Lung (tissue), 17 donors: ENCODE measurements at places on chromosomes 4 and X. TPM values are rescaled to one million over a fixed set of nuclear protein-coding genes. Genes with fewer than 3 reads are reported as not detected.

The TBC1D8B gene
- polyA plus RNA-seq, result 2.9 TPM

The PNMA6A gene
- polyA plus RNA-seq, result 0.87 TPM

The MAGEC1 gene
- not detected for polyA plus RNA-seq

The ADH1A gene
- 0.06 TPM for polyA plus RNA-seq

The NXF2B gene
- polyA plus RNA-seq, result 0.11 TPM

- no peak for DNase-seq
- no peaks in the 10 kb centered on the region for H3K27me3 ChIP-seq
These were observed 7.9 kb downstream of the OGT start for GRCh38 chrX:71540801-71541200.

DNA sequence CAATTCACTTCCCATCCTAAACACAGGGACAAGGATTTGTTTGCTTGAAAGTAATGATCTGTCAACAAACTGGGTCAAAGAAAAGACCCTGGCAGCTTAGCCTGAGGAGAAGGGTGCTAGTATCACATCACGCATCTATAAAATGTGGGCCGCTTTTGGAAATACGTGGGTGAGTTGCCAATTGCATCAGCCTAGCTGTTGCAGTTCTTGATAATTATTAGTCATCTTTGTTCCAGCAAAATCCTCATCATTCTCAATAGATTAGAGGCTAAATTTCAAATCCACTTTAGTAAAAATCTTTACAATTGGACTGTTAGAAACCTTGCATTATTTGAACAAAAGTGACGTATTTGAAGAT lies 33.6 kb upstream of the TAPT1 start:
- H3K4me1 ChIP-seq, result no peaks in the 10 kb centered on the region
- DNase-seq, result no peak
- H3K27me3 ChIP-seq, result no peaks in the 10 kb centered on the region
- H3K36me3 ChIP-seq, result no peaks in the 10 kb centered on the region
- H3K27ac ChIP-seq, result no peak overlapping the region
- H3K4me3 ChIP-seq, result no peak overlapping the region

- H3K27me3 ChIP-seq, result no peaks in the 10 kb centered on the region
- no peak for DNase-seq
- H3K27ac ChIP-seq, result no peak overlapping the region
- H3K4me1 ChIP-seq, result peaks cover 2% of the 10 kb centered on the region
- H3K36me3 ChIP-seq, result no peaks in the 10 kb centered on the region
These were observed 787 bp upstream of the TMSB15A start for GRCh38 chrX:102517326-102517725.

- no peaks in the 10 kb centered on the region for H3K27me3 ChIP-seq
- no peaks in the 10 kb centered on the region for H3K4me1 ChIP-seq
- no peak overlapping the region for H3K4me3 ChIP-seq
- no peak overlapping the region for H3K27ac ChIP-seq
These were observed 86.9 kb downstream of the RELL1 start for GRCh38 chr4:37599092-37599790.

GRCh38 chr4:82885410-82885809 lies 5.5 kb downstream of the SEC31A start:
- no peak overlapping the region for H3K27ac ChIP-seq
- peaks cover 5% of the 10 kb centered on the region for H3K36me3 ChIP-seq
- no peak overlapping the region for H3K4me3 ChIP-seq
- no peak for DNase-seq
- H3K27me3 ChIP-seq, result no peaks in the 10 kb centered on the region

DNA sequence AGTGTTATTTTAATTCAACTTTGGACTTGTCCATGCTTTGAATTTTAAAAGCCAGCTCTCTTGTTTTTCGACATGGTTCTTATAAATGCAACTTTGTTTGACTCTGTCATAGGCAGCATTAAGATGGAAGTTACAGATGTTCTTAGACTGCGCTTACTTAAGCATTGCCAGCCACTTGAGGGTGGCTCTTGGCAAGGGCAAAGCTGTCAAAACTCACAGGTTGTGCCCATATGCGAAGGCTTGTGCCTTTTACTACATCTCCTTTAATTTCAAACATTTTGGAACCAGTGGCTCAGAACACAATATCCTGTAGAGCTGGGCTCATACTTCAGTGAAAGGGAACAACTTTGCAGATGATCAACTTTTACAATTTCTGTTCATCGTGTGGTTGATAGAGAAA lies 135.5 kb downstream of the TRAM1L1 start:
- no peaks in the 10 kb centered on the region for H3K4me1 ChIP-seq
- no peak for DNase-seq
- no peak overlapping the region for H3K27ac ChIP-seq
- no peaks in the 10 kb centered on the region for H3K36me3 ChIP-seq
- no peaks in the 10 kb centered on the region for H3K27me3 ChIP-seq
- no peak overlapping the region for H3K4me3 ChIP-seq

DNA sequence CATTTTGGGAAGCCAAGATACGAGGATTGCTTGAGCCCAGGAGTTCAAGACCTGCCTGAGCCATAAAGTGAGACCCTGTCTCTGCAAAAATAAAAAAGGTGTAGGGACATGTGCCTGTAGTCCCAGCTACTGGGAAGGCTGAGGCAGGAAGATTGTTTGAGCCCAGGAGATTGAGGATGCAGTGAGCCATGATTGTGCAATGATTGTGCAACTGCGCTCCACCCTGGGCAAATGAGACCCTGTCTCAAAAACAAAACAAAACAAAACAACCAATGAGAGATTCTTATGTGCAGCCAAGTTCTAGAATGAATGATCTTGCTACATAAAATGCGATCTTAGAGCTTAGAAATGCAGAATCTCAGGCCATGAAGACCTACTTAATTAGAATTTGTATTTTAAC lies 22.5 kb downstream of the SLC9B2 start:
- H3K4me1 ChIP-seq, result no peaks in the 10 kb centered on the region
- H3K36me3 ChIP-seq, result no peaks in the 10 kb centered on the region
- H3K27ac ChIP-seq, result no peak overlapping the region
- no peak overlapping the region for H3K4me3 ChIP-seq

DNA sequence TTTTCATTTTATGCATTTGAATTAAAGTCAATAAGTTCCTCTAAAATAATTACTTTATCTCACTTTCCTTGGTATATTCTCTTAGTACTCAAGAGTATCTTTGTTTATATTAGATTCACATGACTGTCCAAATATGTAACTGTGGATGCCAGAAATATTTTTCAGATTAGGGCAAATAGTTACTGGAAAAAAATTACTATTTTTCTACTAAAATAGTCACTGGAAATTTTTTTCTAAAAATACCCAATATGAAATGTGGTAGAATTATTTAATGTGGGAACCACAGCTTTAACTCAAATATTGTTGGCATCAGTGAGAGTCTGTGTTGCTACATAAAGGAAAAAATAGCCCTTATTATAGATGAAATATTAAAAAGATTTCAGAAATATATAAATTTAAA lies 70.4 kb upstream of the NMU start:
- H3K4me3 ChIP-seq, result no peak overlapping the region
- no peaks in the 10 kb centered on the region for H3K4me1 ChIP-seq
- no peaks in the 10 kb centered on the region for H3K27me3 ChIP-seq

DNA sequence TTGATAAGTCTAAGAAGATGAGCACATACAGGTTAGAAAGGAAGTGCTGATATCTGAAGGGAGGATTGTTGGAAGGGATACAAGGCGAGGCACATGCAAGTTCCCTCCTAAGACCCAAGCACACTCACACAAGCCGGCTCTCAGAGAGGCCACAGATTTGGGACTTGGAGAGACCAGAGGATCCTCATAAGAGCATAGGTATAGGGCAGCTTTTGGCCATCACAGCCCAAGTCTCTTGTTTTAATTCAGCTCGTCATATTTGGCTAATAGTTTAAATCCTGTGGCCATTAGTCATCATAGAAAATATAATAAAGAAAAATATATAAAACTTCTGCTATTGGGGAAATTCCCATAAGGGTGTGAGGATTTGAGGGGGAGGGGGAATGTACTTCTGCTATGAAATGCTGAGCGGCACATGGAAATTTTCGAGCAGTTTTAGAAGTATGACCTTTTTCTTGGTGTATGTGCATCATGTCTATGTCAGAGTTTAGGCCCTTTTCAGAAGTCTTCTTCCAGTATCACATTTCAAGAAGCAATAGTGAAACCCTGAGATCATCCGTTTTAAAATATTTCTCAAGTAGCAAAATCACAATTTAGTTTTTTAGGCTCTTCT lies 97.7 kb downstream of the NFKB1 start:
- H3K27ac ChIP-seq, result no peak overlapping the region
- H3K4me1 ChIP-seq, result no peaks in the 10 kb centered on the region
- H3K36me3 ChIP-seq, result peaks cover 46% of the 10 kb centered on the region
- no peaks in the 10 kb centered on the region for H3K27me3 ChIP-seq
- H3K4me3 ChIP-seq, result no peak overlapping the region
- DNase-seq, result no peak

DNA sequence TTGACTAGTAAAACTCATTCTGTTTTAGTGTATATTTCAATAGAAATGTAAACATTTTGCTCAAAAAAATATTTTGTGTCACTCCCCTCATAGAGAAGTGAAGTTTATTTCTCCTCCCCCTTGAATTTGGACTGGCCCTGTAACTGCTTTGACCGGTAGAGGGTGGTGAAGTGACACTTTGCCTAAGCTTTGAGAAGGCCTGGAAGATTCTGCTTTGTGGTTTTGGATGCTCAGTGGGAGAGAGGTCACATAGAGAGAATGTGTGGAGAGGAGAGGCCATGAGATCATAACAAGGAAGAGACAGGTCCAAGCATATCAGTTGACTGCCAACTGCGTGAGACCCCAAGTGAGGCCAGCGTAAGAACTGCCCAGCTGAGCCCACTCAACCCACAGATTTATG lies 19.1 kb upstream of the ARX start:
- H3K4me3 ChIP-seq, result no peak overlapping the region
- no peaks in the 10 kb centered on the region for H3K4me1 ChIP-seq

DNA sequence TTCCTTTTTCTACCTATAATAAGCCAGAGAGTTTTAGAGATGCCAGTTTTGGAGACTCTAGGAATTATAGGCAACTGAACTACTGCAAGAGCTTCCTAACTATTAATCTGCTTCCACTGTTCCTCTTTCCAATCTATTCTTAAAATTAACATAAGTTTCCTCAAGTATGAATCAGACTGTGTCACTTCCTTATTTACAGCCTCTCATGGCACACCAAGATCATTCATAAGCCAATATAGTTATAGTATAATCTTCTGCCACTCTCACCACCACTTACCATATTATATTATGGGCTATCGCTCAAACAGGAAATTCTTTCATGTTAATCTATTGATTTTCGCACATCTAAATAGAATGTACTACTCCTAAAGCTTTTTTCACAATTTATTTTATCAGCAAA lies 383.5 kb downstream of the STPG2 start:
- H3K27me3 ChIP-seq, result no peaks in the 10 kb centered on the region
- no peak for DNase-seq
- no peaks in the 10 kb centered on the region for H3K36me3 ChIP-seq

DNA sequence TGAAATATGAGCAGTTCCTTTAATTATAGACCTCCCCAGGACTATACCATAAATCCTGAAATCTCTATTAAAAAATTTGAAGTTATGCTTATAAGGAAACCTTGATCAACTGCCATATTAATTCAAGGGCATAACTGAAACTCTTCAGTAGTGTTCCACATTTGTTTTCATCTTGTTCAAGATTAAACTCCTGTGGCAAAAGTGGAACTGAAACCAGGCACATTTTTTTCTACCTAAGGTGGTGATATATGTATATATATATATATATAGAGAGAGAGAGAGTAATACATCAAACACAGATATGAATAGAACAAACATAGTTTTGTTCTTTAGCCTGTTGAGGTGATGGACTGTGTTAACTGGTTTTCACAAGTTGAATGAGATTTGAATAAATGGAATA lies 287.9 kb downstream of the DACH2 start:
- no peaks in the 10 kb centered on the region for H3K36me3 ChIP-seq
- DNase-seq, result no peak
- H3K4me1 ChIP-seq, result no peaks in the 10 kb centered on the region
- H3K27ac ChIP-seq, result no peak overlapping the region

GRCh38 chr4:123555807-123556273 lies 159.2 kb downstream of the SPRY1 start:
- no peaks in the 10 kb centered on the region for H3K36me3 ChIP-seq
- H3K27me3 ChIP-seq, result no peaks in the 10 kb centered on the region
- peak overlapping the region; percentile 22 for H3K27ac ChIP-seq
- peaks cover 29% of the 10 kb centered on the region for H3K4me1 ChIP-seq
- DNase-seq, result no peak
- H3K4me3 ChIP-seq, result no peak overlapping the region
